ENCODE measurements at places on chromosomes 7 and 10.

- DNase-seq: no peak
Observed at GRCh38 chr10:72943498-72944234, 10.9 kb downstream of the PLA2G12B start.

GRCh38 chr7:44538798-44539668 is 2.1 kb downstream of the NPC1L1 start:
- DNase-seq: peak; percentile 21

- no peak for DNase-seq
Observed at GRCh38 chr10:35626971-35627507, 15.1 kb downstream of the FZD8 start.

DNA sequence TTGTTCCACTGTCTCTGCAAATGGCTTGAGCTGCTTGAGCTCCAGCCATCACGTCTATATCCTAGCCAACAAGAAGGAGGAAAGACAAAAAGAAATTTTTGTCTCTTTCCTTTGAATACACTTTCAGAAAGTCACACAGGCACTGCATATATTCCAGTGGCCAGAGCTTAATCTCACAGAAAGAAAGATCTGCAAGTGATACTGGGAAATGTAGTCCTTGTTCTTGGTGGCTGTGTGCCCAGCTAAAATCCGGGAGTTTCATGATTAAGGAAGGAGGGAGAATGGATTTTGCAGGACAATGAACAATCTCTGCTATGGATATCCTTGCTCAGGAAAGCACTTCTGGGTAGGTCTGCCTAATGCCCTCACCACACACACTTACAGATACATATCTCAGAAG is 19.5 kb upstream of the DLG5 start:
- DNase-seq: no peak

DNA sequence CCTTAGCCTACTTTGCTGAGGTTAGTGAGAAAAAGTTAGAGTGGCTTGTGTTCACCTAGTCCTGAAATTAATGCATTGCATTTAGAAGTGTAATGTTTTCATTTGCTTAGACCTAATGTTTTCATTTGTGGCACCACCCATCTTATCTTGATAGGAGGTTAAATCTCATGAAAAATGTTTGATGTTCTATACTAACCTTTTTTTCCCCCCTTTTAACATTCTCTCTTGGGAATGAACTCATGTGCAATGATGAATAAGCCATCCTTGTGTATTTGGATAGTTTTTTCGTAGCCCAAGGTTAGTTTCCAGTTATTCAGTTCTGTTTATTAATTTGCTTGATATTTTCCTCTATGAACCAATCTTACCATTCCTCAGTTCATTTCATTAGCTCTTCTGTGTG is 2.8 kb downstream of the FHIP2A start:
- no peak for DNase-seq

GRCh38 chr7:24192691-24193090 is 91.3 kb upstream of the NPY start:
- DNase-seq: no peak

- DNase-seq: no peak
Observed at GRCh38 chr10:18759575-18759974, 100.3 kb downstream of the ARL5B start.

DNA sequence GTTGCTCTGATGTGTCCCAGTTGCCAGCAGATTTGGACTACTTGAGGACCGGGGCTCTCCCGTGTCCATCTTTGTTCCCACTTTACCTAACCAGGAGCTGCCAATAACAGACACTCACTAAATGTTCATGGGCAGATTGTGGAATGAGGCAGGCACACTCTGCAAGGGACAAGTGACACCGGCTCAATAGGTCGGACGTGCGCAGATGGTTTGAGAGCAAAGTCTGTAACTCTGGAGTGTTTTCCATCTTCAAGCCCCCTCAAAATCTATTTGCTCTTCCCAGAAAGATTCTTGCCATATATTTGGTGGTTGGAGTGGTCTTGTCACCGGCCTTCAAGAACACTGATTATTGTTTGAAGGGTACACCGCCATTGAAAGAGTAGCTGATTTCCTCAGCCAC is 47.2 kb downstream of the THNSL1 start:
- DNase-seq: no peak

DNA sequence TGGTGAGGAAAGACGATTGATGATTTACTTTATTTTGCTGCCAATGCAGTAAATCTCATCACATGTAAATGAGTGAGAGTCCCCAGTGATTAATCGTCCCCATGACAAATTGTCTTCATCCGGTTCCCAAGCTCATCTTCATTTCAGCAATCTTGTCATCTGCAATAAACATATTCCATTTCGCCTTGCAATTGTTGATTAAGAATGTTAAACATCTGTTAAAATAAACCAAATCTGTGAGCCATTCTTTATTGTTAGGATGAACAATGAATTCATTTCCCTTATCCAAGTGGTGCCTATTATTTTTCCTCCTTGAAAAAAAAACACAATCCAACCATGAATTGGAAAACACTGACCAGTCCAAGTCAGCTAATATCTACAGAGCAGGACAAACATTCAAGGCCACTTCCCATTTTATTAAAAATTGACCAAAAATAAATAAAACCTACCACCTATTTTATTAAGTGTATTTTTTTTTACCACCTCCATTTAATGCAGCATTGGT is 36.5 kb downstream of the NPS start:
- no peak for DNase-seq

GRCh38 chr7:88243345-88243909 is 23.6 kb upstream of the SRI start:
- no peak for DNase-seq

DNA sequence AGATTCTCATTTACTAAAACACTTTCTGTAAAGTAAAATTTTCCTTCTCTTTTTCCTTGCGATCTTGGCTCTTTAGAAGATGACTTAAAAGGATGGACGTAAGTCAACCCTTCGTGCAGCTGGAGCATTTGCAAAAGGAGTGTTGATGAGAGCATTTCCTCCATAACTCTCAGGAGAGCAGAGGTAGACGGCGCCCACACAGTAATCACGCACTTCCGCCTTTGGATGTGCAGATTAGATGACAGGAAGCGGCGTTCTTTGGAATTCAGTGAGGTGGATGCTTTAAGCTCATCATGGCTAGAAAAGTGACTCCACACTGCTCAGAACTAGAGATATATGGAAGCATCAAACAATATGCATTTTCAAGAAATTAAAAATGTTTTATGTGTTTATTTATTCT is 43.0 kb upstream of the NPS start:
- no peak for DNase-seq

GRCh38 chr7:112025556-112025955 is 180.6 kb downstream of the DOCK4 start:
- DNase-seq: no peak

GRCh38 chr7:155591055-155591775 is 44.9 kb upstream of the CNPY1 start:
- DNase-seq: no peak

- DNase-seq: no peak
Observed at GRCh38 chr7:87339373-87339897, 6.0 kb upstream of the CROT start.

DNA sequence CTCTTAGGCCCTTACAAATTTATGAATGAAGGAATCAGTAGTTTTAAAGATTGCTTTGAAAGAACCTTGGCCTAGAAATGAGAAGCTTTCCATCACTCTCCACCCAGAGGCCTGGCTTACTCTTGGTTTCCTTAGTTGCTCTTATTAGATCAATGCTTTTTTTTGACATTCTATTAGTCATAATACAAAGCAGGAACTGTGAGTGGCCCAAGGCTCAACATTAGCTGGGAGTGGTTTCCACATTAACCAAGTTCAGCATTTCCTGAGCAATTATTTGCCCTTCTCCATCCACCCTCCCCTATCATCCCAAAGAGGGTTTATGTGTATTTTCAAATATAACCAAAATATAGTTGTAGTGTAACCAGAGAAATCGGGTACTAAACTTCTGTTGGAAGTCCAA is 103.4 kb upstream of the FAM204A start:
- DNase-seq: no peak

DNA sequence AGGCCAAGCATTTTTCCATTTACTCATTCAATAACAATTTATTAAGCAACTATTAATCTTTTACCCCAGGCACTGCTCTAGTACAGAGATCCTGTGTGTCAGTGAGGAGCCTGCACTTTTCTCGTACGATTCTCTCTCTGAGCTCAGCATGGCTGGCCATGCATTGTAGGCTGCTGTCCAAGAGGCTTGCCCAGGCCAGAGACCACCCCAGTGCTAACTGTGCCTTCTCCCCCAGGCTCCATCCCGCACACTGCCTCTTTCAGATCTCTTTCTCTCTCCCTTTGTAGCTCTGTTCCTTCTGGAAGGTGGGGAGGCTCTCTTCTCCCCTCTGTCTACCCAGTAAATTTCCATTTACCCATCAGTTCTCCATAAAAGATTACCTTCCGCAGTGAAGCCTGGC is 101.0 kb upstream of the IKZF1 start:
- DNase-seq: no peak

- no peak for DNase-seq
Observed at GRCh38 chr7:34354011-34354410, 304.0 kb upstream of the NPSR1 start.

DNA sequence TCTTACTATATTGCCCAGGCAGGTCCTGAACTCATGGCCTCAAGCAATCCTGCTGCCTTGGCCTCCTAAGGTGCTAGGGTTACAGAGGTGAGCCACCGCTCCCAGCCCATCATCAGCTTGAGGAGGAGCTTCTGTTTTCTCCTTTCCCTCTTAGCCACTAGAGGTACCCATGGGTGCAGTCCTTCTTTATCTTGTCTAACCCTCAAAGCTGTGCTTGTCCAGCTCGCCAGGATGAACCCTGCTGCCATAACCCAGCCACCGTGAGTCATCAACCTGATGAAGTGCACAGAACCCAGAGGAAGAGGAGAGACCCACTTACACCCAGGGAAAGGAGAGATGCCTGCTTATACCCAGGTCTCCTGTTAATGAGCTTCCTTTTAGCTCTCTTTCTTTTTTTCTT is 133.4 kb downstream of the CUL2 start:
- no peak for DNase-seq

DNA sequence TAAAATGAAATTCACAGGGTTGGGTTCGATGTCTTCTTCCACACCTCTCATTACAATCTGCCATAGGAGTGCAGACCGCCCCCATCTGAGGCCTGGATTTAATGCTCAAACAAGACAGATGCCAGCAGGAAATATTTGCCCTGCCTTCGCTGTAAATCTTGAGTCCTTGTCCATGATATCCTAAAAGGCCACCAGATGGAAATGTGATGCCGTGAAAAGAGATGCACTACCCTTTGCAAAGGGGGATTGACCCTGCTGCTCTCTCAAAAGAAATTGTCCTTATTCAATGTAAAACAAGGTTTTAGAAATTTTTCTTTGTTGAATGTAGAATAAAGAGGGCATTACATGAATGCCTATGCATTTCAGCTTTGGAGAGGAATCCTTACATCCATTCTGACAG is 37.5 kb downstream of the AGAP4 start:
- no peak for DNase-seq

- DNase-seq: no peak
Observed at GRCh38 chr7:101934618-101935017, 117.2 kb downstream of the CUX1 start.

DNA sequence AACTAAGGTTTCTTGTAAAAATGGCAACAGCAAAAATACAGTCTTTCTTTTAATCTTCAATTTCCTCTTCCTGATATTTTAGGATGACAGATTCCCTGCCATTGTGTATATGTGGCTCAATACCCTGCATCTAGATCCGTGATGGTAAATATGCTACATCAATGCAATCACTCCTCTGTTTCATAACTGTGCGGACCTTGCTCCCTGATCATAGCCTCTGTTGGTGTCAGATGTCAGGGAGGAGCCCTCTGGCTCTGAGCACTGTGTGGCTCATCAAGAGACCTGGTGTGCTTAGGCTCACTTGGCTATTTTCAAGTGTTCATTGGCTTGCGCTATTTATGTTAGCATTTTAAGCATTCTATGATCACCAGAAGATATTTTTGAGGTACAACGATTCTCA is 33.0 kb upstream of the AGR3 start:
- DNase-seq: no peak

GRCh38 chr7:74674166-74674565 is 16.6 kb downstream of the GTF2I start:
- DNase-seq: no peak

GRCh38 chr7:150801946-150802771 is 1.6 kb downstream of the TMEM176A start:
- no peak for DNase-seq

GRCh38 chr10:123429706-123430221 is 236.4 kb upstream of the GPR26 start:
- no peak for DNase-seq

GRCh38 chr7:151012911-151013347 is 11.4 kb downstream of the ATG9B start:
- no peak for DNase-seq

- DNase-seq: no peak
Observed at GRCh38 chr7:92228742-92229141, 17.0 kb downstream of the KRIT1 start.

DNA sequence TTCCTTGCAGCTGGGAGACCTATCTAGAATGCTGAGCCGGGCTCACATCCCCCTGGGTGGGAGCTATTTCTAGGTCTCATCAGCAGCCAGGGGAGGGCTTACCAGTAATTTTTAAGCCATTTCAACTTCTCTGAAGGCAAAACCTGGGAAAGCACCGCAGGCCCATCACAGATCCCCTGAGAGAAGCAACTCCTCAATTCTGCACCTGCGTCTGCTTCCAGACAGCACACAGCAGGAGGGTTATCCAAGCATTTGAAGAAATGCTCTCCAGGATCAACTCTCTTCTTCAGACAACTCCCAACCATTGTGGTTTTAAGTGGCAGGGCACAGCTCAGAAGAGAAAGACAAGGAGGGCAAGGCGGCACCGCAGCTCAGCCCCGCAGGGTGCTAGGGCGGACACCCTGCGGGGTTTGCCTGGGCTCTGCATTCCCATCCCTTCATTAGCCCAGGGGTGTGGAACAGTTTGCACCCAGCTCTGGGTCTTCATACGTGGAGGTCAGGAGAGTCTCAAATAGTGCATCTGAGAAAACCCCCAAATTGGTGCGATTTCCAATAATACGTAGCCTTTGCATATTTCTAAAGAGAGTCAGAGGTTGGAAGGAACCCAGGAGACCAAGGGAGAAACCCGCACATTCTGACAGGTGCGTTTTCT is 618.7 kb downstream of the DNAJB6 start:
- no peak for DNase-seq
